ENCODE measurements at places on chromosomes 13 and 19. TPM values are rescaled to one million over a fixed set of nuclear protein-coding genes. Genes with fewer than 3 reads are reported as not detected.

HS6ST3 gene
- polyA plus RNA-seq: 0.13 TPM

DNA sequence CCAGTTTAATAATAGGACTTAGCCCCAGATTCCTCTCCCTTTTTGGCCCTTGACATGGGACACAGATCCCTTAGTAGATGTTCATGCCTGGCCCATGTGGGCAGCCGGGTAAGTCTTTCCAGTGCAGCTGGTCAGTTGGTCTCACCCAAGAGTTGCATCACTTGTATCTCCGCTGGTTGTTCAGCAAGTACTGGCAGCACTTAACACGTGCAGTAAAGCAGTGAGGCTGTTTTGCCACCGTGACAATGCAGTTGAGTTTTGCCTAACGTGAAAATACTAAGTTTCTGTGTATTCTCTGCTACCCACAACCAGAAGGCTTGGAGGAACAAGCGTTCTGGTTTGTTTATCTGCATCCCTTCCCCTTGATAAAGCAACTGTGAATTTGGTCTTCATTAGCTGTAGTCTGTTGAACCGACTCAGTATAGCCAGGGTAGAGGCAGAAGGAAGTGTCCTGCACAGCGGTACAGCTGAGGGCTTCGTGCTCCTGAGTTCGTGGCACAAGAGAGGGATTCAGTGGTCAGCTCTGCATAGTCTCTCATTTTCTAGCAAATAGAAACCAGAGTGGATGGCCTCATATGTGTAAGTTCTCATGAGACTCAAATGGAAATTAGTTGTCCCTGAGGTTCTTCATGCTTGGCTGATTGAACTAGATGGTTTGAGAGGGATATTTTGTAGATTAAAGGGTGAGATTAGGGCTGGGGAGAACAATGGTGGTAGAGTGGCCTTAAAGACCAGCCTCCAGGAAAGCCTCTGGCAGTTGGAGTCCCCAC is 50.3 kb downstream of the ARHGEF7 start:
- no peak for DNase-seq

SULT2A1 gene
- polyA plus RNA-seq: not detected

DNA sequence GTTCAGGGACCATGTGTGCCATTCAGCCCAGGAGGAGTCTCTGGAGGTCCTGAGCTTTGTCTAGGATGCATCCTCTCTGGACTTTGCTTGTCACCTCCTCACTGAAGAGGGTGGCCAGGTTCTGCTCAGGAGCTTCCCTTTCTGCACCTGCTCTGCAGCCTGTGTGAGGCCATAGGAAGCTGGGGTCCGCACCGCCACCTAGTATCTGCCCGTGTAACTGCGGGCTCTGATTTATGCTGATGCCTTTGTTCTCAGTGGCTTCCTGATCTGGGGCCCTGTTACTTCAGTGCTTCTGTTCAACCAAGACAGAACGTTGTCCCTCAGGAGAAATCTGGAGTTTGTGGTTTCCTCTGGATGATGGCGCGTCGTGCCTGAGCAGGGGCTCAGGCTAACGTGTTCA is 15.5 kb downstream of the ZNF610 start:
- no peak for DNase-seq

RDH8 gene
- polyA plus RNA-seq: not detected

ZNF439 gene
- polyA plus RNA-seq: 3.9 TPM

DNA sequence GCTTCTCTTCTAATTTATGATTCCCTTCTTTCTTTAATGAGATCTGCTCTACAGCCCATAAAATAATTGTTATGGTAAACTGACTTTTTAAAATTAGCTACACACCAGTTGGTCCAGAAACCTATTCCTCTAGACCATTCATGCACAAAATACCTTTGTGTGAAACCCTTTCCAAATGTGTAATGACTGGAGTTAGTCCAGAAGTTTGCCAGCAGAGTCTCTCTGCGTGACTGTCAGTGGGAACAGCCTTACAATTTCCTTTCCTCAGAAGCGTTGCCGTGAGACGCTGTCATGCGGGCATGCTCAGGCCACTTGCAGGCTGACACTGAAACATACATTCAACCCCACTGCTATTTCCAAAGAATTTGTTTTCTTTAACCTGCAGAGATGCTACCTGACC is 965.2 kb downstream of the PCDH9 start:
- no peak for DNase-seq

DNA sequence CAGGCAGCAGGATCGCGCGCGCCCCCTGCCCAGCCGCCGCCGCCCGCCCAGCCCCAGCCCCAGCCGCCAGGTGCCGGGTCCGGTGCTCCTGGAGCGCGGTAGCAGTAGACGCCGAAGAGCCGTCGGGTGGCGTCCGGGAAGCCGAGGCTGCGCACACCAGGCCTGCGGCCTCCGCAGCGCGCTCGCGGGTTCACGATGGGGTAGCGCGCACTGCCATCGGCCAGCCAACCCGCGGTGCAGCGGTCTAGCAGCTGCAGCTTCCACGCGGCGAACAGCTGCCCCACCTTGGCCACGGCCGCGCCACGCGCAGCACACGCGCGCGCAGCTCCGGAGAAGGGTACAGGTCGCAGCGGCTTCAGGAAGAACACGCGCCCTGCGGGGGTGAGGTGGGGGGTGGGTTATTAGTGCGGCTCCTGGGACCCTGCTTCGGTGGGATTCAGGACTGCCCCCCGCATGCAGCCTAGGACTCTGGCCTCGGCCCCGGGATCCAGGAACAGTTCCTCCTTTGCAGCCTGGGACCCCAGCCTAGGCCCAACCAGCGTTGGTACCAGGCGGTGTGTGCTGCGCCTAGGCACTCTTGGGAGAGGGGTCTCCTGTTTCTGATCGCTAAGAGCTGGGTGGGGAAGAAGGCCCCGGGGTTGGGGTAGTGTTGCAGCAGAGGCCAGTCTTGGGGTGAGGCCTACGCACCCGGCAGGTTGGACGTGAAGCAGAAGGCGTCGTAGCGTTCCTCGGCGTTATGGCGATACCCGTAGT is 15.1 kb downstream of the TM6SF2 start:
- DNase-seq: no peak

ZNF709 gene
- 3.6 TPM for polyA plus RNA-seq
